Activated naive CD4-positive, alpha-beta T cell treated with anti-CD3 and anti-CD28 coated beads, Interleukin-2, amount 50 U/mL, for 16 hours (primary cell): ENCODE measurements at places on chromosomes 12 and 14.

GRCh38 chr14:101020834-101021370, 117.4 kb upstream of the RTL1 start:
- DNase-seq: no peak

DNA sequence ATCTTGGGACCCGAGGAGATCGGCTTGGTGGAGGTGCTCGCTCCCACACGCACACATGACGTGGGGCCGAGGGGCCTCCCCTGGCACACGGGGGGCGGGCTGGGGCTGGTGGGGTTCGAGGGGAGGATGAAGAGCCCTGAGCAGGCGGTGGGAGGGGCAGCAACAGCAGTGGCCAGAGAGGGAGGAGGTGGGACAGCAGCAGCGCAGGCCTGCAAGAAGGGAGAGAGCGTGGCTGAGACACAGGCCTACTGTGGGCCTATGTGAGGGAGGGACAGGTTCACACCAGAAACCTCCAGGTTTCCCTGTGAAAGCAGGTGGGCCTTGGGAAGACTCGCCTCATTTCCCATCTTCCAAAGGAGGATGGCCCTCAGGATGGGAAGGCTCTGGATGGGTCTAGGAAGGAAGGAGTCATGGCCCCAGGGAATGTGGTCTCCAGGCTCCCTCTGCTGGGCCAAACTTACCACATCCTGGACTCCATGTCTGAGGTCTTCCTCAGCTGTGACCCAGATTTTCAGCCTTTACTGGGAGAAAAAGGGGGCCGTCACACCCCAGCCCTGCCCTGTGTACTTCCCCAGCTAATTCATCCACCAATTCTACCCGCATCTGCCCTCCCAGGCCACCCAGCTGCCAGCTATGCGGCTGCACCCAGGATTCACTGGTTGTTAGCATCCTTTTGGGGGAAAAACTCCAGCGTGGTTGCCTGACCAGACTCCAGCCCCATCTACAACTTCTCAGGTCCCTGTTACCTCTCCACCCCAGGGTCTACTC, 2.8 kb downstream of the PIANP start:
- no peak for DNase-seq

- DNase-seq: no peak
These were observed 124.9 kb downstream of the DERA start for GRCh38 chr12:16036073-16036472.

DNA sequence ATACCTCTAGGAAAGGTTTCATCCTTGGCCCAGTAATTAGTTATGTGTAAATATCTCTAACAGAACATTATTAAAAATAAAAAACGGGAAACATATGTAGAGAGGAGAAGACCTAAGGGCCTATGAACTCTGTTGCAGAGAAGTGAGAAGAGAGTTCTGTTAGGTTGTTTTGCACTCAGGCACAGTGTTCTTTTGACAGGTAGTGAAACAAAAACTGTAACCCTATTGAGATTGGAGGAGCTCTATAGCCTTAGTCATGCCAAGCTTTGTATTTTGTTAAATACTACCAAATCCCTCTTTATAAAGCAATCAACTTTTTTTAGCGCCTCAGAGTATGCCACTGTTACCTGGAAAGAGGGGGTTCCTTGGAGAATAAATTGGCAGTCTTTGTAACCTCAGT, 77.6 kb downstream of the CNTN1 start:
- DNase-seq: no peak

DNA sequence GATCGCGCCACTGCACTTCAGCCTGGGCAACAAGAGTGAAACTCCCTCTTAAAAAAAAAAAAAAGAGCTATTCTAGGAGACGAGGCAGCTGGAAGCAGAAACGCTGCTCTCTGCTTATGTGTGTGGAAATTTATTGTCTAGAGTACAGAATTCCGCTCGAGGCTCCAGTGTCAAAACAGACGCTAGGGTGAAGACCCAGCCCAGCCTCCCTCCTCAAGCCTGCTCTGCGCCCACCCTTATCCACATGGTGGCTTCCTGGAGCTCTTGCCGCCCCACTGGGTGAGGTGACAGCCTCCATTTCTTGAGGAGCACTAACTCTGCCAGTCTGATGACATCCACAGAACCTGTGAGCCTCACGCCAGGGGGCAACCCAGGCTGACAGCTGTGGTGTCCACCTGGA, 49.5 kb upstream of the DLK1 start:
- no peak for DNase-seq

GRCh38 chr12:50745861-50746260, 18.0 kb upstream of the ATF1 start:
- DNase-seq: no peak

DNA sequence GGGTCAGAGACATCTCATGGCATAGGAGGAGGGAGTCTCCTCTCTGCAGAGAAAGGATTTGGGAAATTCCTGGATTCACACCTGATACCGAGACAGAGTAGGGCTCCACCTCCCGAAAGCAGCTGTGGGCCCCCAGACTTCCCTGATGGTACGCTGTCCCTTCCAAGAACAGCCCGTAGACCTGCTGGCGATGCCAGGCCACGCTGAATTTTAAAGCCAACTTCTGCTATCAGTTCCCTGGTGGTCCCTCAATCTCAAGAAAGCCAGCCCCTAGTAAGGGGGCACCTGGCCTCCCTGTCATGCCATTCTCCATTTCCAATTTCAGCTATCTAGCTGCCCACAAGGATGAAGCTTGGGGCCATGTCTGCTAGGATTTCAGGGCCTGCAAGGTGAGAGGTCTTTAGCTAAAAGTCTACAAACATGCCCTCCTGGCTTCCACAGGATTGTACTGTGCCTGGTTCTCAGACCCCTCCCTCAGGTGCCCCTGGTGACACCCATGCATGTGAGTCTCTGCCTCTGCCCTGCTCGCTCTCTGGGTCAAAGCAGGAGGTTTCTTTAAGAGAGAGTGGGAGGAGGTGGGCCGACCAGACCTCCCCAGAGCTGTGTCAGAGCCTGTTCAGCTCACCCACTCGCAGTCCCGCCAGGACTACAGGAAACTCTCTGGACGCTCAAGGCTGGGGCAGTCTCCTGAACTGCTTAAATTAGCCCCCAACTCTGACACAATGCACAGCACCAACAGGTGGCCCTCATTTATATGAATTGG, 30.5 kb downstream of the ANO2 start:
- DNase-seq: no peak

DNA sequence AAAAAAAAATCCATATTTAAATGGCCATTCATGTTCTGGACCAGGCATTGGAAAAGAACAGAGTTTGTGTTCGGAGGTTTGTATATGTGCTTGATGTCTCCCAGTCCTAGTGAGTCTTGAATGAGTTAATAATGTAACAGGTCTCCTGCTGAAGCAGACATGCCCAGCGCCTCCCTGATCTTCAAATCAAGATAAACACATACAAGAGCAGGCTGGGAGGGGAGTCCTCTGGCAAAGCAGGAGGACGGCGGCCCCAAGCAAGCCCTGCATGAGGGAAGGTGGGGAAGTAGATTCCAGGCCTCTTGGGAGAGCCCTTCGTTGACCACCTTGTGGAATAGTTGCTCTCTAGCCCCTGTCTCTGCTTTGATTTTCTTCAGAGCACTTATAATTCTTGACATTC, 156.3 kb downstream of the ZFP36L1 start:
- DNase-seq: no peak

- no peak for DNase-seq
These were observed 24.9 kb downstream of the NAV3 start for GRCh38 chr12:77855548-77855947.

DNA sequence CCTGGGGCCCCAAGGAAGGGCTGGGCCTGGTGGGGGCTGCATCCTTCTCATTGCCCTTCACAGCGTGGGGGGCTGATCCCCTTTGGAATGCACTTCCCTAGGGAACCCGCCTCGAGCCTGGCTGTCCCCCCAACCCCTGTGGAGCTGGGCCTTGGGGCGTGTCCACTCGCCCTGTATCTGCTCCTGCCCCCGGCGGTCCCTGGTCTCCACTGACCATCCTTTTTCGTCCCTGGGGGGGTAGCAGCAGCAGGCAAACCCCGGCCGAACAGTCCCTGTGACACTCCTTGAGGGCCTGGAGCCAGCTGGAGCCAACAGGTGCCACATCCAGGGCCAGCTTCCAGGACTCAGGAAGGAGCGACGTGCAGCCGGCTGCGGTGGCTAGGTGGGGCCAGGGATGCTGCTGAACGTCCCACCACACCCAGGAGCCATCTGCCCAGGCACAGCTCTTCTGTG, 9.4 kb upstream of the GPR132 start:
- no peak for DNase-seq

DNA sequence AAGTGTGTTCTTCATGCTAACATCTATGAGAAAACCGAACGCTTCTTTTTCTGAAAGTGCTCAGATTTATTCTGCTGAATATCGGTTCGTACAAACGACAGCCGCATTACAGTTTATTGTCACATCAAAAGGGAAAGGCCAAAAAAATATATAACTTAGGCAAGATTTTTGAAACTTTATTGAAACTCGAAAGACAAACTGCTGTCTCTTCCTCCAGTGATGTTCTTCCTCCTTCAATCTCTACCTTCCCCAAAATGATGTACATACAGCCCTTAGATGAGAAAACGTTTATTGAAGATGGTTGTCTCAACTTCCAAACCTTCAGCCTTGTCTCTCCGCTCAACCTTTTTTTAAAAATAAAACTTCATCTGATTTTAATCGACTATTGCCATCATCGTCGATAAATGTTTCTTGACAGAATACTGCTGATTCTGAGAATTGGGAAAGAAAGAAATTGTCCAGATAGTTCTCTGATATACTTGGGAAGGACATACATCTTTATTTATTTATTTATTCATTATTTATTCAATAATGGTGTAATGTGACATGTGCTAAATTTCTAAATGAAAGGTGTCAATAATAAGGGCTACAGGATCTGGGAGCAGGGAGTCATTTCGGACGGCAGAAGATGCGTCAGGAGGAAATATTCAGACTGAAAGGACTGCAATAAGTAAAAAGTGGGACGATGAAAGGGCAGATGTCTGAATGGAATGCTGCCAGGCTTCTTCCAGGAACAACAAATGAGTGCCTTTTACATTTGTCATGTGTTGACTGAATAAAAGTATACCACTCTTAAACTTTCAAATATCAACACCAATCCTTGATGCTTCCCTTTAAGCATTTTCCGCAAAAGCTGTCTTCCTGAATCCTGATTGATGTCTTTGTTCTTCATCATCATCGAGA, 817 bp upstream of the MDM1 start:
- no peak for DNase-seq

DNA sequence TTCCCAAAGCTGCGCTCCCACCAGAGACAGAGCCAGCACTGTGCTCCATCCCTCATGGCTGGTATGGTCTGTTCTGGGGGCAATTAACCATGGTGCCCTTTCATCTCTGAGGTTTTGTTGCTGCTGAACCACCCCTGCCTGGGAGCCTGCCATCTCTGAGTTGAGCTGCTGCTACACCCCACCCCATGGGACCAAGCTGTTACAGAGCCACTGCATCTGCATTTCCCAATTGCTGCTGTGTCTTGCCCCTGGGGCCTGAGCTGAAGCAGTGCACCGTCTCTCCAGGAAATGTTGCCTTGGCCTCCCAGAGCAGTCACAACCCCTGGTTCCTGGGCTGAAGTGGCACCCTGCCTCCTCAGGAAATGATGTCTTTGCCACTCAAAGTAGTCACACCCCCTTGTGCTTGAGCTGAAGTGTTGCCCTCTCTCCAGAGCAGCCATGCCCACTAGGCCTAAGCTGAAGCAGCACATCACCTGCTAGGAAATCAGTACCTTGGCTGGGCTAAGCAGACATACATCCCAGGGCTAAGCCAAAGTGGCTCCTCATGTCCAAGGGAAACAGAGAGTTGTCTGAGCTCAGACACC, 140.3 kb downstream of the RERGL start:
- no peak for DNase-seq

DNA sequence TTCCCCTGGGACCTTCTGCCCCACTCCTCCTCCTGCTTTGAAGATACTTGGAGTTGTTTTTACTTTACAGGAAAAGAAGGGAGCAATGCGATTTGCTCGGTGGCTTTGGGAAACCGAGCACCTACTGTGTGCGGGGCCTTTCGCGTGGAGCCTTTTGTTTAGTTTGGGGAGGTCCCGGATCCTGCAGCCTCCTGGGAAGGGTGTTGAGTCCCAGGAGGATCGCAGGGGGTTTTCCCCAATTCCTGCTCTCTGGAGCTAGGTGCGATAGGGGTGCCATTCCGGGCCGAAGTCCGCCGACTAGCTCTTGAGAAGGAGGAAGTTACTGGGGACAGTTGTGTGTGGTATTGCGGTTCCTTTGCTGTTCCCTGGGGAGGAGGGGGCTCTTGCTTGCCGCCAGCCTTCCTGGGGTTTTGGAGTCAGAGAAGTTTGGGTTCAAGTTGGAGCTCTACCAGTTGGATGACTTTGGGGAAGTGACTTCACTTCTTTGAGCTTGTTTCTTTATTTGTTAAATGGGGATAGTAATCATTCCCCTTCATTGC, 1.1 kb downstream of the BRI3BP start:
- DNase-seq: no peak

DNA sequence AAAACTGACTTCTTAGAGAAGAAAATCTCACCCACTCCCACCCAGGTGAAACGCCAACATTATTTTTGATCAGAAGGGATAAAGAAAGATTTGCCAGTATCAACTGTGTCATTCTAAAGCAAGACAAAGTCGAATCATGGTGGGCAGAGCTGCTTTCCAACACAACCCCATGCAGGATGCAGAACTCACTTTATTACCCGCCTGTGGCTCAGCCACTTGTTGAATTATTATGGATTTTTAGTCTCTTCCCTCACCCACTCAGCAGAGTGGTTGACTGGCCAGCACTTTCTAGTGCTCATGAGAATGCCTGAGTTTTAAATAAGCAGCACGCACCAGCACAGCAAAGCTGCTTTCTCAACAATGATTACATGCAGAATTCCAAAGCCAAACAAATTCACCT, 32.1 kb downstream of the CRACR2A start:
- no peak for DNase-seq

DNA sequence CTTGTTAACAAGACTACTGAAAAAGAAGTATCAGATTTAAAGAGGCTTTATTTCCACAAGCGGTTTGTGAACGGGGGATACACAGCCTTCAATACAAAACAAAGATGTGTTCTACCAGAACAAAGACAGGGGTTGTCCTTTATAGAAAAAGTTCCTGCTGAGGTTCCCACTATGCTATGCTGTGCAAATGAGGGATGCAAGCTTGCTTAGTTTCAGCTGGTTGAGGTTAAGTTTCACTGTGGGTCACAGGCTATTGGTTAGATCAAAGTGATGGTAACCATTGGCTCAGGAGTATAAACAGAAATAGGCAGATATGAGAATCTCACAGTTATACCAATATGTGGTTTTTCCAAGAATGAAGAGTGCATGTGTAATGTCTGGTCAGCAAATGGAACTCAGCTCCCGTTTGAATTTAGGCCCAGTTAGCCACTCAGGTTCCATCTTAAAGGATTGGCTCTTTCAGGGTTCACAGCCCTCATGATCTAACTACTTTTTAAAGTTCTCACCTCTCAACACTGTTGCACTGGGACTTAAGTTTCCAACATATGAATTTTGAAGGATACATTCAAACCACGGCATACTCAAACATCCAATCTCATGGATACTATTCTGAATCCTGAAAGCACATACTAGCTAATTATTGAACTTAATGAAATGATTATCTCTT, 215.4 kb upstream of the DCN start:
- DNase-seq: no peak
